ENCODE measurements at places on chromosomes 16 and 17.
A peak's percentile ranks its signal among the peaks of the same experiment; 100 is the strongest.

- DNase-seq: no peak
Measured at GRCh38 chr17:16912021-16912962, 59.6 kb downstream of the TNFRSF13B start.

DNA sequence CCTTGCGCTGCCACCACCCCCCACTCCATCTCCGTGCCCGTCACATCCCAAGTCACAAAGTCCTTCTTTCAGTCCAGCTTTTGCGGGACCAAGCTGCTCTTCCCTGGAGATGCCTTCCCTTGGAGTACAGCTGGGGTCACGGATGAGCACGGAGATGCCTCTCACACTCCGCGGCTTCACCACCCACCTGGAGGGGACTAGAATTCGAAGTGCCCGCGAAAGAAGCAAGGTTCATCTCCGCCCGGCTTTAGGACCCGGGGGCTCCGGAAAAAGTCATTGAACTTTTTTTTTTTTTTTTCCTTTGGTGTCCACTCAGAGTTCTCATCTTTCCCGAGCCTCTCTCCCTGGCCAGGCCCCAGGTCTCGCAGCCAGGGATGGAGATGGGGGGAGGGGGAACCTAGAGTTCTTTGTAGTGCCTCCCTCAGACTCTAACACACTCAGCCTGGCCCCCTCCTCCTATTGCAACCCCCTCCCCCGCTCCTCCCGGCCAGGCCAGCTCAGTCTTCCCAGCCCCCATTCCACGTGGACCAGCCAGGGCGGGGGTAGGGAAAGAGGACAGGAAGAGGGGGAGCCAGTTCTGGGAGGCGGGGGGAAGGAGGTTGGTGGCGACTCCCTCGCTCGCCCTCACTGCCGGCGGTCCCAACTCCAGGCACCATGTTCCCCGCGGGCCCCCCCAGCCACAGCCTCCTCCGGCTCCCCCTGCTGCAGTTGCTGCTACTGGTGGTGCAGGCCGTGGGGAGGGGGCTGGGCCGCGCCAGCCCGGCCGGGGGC is at the start of gene FKBP10:
TSS of gene FKBP10 (plus strand) at position 624 of the 771 bp plus-strand sequence. CDS start at position 655, 31 bp downstream.
- peak; percentile 77 for DNase-seq

GRCh38 chr17:59752446-59752845 is 45.0 kb downstream of the VMP1 start:
- no peak for DNase-seq

DNA sequence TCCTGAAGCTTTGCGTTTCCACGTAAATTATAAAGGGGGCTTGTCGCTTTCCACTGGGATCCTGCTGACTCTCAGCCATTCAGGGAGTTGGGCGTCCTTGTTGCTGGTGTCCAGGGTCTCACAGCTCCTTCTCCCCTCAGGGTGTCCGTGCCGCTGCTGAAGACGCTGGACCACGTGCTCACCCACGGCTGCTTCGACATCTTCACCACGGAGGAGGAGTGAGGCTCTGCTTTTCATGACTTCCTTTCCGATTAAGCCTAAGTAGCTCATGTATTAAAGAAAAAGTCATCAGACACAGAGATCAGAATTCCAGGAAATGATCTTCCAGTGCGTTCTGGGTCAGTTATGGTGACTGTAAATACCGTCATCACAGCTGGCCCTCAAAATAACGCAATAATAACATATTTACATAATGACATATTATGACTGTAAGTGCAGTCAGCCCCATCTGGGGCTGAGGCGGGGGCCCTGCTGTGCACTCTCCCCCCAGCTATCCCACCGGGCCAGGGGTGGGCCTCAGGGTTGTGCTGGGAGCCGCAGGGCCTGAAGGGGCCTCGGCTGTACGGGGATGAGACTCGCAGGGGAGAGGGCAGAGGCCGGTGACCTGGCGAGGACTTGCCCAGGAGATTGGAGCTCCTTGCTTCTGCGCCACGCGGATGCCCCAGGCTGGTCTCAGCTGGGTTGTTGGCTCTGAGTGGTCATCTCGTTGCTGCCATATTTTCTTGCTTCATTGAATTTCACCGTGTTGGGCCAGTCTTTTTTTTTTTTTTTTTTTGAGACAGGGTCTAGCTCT is 92.9 kb upstream of the ZNF750 start:
- DNase-seq: peak; percentile 28

DNA sequence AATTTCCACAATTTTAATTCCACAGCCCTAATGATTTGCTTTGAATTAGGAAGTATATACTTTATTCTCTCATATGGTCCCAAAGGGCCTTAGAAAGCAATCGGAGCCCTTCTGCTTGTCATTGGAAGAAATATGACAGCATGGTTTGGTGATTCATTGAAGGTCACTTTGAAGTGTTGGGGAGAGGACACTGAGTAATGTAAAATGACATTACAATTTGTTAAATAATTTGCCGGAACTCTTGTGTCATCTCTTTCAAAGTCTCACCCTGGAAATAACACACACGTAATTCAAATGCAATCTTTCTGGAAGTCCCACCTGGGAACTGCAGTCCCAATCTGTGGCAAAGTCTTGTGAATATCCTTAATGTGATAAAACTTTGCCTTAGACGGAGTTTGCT is 59.8 kb downstream of the BMERB1 start:
- no peak for DNase-seq

- DNase-seq: no peak
Measured at GRCh38 chr17:39183045-39183444, 14.4 kb downstream of the CACNB1 start.

- no peak for DNase-seq
Measured at GRCh38 chr16:83137326-83137781, 510.6 kb downstream of the CDH13 start.

GRCh38 chr17:10171122-10171571 is 27.3 kb downstream of the GAS7 start:
- no peak for DNase-seq

DNA sequence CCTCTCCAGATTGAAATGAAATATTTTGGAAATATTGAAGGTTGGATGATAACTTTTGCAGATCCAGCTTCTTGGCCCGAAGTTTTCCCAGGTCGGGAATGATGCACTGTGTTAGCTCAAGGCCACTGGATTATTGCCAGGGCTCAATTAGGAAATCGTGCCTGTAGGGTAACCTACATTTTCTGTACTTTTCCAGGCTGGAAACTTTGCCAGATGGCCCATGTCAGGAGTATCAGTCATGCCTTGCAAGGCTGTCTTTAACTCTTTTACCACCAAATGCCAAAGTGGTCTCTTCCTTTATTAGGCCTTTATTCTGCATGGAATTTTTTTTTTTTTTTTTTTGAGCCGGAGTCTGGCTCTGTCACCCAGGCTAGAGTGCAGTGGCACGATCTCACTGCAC is 8.9 kb upstream of the SEC14L1 start:
- no peak for DNase-seq

GRCh38 chr16:87067003-87067556 is 250.1 kb downstream of the C16orf95 start:
- DNase-seq: no peak
